AG09309 (cell line): ENCODE measurements at places on chromosomes 6 and 20.
A peak's percentile ranks its signal among the peaks of the same experiment; 100 is the strongest.

DNA sequence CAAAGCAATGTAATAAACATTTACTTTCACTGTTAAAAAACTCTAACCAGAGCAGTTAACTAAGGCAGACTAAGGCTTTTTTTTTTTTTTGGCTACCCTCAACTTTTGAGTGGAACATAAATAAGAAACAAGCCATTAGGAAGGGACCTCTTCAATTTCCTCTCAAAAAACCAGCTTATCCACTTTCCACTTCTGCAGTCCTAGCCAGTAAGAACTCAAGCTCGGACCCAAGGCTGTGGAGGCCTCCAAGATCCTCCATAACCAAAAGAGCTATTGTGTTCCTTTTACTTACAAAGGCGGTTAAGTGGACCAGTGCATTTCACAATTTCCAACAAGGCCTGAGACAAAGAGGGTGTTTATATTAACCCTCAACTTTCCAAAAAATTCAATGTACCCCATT, 5.3 kb downstream of the KCNK5 start:
- no peak for DNase-seq

DNA sequence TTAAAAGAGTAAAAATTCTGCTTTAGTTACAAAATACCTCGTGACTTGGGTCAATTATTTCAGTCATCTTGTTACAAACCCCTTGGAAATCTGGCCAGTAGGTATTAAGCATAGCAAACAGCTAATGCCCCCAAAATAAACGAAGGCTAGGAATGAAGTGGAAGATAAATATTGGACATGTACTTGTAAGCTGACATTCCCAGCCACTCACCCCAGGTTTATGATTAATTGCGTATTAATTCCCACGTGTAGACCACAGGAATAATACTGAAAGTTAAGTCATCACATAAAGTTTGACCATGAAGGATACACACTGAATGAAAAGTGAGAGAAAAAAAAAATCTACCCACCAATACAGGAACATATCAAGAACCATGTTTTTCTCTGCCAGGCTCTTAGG, 936.5 kb upstream of the ADGRB3 start:
- no peak for DNase-seq

GRCh38 chr6:30896541-30896940, 11.5 kb upstream of the GTF2H4 start:
- DNase-seq = no peak

DNA sequence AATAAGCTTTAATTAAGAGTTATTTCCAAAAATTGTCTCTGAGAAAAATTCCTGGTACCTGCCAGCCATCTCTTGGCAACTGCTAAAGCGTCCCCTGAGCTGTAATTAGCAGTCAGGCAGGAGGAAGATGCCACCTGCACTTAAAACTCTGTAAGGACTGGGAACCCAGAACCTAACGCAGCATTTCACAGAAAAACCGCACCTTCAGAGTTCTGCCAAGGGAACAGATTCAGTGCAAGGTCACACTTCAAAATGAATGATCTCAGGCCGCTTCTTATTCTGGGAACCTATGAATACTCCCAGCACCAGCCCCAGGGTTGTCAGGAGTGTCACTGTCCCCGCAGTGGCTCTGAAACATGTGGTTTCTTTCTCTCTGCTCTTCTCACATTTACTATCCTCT, 36.7 kb downstream of the INSM1 start:
- no peak for DNase-seq

DNA sequence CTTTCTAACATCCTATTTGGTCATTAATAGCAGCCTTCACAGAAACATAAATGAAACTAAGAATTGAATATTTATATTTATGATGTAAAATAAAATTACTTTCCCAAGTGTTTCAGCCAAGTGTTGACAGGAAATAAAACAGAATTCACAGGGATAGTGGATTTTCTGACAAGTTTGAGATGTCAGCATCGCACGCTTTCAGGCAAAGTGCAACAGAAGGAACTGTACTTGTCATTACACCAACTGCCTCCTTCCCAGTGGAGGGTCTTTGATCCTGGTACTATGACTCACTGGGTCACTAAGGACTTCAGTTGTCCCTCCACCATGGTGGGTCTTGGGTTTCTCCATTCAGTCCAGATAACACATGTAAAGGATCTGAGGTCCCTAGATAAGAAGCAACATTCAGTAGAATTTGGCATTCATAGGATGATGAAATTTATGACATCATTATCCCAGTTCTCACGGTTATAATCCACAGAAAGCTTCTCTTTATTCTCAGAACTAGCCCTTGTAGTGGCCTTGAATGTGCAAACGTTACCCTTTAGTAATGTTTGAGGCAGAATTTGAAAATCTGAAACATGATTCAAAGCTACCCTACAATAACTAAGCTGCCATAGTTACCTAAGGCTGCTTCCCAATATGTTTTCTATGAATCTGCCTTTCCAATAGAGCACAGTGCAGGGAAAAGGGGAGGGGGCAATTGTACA, 3.8 kb upstream of the TNFAIP3 start:
- DNase-seq = no peak

GRCh38 chr20:62778601-62779416, 17.5 kb upstream of the MRGBP start:
- no peak for DNase-seq

DNA sequence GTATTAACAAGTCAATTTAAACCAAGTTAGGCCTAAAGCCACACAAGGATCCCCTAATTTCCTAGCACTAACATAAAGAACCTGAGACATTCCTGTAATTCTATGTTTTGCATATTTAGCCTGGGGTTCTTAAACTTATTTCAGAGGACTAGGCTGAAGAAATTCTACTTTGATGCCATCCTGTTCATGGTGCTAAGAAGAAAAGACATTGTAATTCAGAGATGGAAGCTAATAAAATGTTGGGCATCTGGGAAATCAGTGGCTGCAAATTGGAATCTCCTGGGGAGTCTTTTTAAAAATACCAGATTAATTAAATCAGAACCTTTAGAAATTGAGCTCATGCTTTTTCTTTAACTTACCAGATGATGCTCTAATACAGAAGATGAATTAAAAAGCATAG, 26.2 kb upstream of the IRAK1BP1 start:
- no peak for DNase-seq

- DNase-seq = no peak
These were observed 151.4 kb downstream of the CEBPB start for GRCh38 chr20:50341880-50342637.

GRCh38 chr6:101266063-101266462, 127.4 kb upstream of the GRIK2 start:
- DNase-seq = no peak

DNA sequence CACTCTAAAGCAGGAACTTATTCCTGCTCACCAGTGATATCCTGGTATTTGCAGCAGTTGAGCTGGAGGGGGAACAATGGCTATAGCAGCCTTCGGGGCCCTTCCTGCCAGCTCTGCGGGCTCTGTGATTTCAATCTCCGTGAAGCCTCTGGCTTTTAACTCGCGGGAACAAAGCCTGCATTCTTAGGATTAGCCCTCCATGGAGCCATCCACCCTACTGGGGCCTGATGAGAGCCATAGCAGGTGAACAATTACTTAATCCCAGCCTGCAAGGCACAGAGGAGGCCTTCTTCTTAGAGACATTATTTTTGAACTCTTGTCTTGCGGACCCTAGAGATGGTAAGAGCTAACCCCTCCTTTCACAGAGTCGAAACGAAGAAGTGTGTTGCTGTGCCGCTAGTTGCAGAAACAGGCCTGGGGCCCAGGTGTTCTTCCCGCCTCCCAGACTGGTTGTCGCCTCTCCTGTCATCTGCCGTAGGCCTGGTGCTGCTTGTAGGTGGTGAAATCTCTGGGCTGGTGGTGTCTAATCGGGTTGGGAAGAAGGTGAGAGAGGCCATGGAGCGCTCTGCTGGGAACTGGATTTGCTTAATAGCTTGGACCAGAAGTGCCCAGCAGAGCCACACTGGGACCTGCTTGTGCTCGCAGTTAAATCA, 9.7 kb downstream of the GHRH start:
- DNase-seq = no peak

GRCh38 chr6:10416863-10417641, 2.2 kb upstream of the TFAP2A start:
- DNase-seq = no peak

DNA sequence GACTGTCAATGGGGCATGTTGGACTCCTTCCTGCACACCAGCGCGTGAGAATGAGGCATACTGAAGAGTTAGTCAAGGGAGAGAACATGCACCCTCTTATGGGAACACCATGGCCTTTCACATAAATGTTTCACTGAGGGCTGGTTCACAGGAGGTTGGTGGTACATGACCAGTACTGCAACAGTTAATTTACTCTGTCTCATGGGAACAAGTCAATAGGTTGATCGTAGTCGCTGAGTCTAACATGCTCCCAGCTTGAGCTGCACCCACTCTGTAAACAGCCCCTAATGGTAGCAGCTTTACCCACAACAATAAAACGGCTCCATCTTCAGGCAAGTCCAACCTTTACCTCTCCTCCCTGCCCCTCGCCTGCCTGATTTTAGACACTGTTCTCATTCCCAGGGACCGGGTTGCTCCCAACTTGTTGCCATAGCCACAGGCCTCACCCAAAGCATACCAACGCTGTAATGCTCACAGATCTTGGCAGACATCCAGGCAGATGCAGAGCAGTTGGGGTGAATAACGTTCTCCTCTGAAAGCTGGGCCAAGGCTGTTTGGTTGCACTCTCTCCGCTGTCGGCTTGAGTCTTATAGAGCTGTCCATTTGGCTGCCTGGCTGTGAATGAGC, 111.3 kb downstream of the LY86 start:
- DNase-seq = peak; percentile 84

GRCh38 chr20:1939270-1939595, 44.0 kb downstream of the SIRPA start:
- DNase-seq = no peak

GRCh38 chr6:140105857-140106256, 731.4 kb upstream of the CITED2 start:
- DNase-seq = no peak

DNA sequence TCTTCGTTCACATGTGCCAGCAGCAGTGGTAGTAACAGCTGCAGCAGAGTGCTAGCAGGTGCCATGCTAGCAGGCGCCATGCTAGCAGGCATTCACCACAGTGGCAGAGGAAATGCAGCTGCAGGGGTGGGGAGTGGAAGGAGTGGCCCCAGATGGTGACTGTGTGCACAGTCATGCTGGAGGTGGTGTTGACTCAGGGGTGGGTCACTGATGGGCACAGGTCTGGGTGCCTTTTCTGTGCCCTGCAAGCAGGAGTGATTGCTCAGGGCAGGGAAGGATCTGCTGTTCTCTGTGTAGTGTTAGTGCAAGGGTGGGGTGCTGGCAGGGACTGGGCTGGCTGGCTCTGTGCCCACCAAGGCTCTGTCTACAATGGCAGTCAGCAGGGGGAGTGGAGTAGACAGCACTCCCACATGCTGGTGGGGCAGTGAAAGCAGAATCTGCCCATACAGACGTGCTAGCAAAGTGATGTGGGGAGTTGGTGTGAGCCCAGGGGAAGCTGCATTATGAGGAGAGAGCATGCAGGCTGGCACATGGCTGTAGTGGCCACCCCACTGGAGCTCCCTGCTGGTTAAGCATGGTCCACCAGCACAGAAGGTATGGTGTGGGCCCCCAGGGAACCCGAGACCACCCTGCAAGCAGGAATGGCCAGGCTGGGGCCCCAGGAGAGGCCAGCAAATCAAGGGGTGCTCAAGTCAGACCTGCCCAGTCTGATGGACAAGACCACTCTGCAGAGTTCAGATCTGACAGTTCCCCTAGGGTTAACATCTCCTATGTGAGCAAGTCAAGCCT, 11.4 kb upstream of the TSPYL4 start:
- no peak for DNase-seq

DNA sequence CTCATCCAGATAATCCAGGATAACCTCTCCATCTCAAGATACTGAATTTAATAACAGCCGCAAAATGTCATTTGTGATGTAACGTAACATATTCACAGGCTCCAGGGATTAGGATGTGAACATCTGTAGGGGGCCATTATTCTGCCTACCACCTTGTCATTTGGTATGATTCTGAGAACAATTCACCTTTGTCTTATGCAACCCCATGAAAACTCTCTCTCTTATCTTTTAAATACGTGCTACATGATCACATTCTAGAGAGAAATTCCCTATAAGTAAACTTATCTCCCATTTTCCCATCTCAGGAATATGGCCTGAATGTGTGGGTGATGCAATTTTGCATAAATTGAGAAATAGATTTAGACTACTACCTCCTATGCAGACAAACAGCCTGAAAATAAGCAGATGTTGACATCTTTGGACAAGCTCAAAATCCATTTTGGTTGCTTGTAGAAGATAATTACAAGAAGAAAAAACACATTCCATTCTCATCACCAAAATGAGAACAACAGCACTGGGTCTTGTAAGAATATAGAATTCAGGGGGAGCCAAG, 255.4 kb upstream of the STXBP5 start:
- DNase-seq = no peak

- DNase-seq = peak; percentile 70
These were observed 58.8 kb downstream of the RSPO3 start for GRCh38 chr6:127177030-127177922.

- no peak for DNase-seq
These were observed 26.3 kb downstream of the HECA start for GRCh38 chr6:139161169-139161568.

GRCh38 chr20:37294262-37294981, 5.0 kb downstream of the MANBAL start:
- DNase-seq = no peak

DNA sequence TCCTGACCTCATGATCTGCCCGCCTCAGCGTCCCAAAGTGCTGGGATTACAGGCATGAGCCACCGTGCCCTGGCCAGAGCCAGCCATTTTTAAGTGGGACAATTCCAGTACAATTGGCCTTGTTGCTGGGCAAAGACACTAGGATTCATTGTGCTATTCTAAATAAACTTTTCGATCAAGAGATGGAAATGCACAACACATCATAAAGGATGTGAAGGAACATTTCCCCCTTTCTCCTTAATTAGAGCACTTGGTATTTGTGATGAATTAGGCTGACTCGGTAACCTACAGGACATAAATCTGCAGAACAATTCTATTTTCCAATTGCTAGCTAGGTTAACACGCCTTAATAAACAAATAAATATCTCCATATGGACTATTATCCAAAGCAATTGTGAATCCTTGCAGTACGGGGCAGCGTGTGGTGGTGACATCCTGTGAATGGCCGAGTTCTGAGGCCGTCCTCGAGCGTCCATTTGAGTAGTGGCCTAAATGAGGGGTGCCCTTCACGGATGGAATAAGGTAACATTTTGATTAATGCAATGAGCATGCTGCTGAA, 406.2 kb upstream of the AGPAT4 start:
- DNase-seq = no peak

- DNase-seq = no peak
These were observed 28.6 kb downstream of the RANBP9 start for GRCh38 chr6:13683038-13683437.
